ENCODE measurements at places on chromosomes 3 and 15.

GRCh38 chr3:158395421-158395820 lies 175.6 kb upstream of the MLF1 start:
- no peak for DNase-seq

- DNase-seq = no peak
These were observed 140.5 kb downstream of the TLE3 start for GRCh38 chr15:69957175-69957574.

DNA sequence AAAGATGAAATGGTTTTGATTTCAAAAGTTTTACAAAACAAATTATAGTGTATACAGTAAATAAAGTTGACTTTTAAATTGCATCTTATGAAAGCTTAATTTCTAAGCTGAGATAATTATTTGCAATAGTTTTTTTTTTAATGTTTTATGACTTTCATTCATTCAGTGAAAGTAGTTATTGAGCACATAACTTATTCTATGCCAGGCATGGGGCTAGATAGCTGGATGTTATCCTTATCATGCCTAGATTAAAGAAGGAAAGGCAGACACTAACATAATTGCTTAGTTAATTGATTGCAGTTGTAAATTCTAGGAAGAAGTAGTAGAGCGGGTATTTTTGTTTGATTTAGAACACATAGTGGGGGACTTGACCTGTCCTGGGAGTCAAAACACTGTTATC lies 92.4 kb downstream of the FNDC3B start:
- no peak for DNase-seq

GRCh38 chr3:193831495-193832455 lies 238.8 kb downstream of the OPA1 start:
- DNase-seq = peak; percentile 19

DNA sequence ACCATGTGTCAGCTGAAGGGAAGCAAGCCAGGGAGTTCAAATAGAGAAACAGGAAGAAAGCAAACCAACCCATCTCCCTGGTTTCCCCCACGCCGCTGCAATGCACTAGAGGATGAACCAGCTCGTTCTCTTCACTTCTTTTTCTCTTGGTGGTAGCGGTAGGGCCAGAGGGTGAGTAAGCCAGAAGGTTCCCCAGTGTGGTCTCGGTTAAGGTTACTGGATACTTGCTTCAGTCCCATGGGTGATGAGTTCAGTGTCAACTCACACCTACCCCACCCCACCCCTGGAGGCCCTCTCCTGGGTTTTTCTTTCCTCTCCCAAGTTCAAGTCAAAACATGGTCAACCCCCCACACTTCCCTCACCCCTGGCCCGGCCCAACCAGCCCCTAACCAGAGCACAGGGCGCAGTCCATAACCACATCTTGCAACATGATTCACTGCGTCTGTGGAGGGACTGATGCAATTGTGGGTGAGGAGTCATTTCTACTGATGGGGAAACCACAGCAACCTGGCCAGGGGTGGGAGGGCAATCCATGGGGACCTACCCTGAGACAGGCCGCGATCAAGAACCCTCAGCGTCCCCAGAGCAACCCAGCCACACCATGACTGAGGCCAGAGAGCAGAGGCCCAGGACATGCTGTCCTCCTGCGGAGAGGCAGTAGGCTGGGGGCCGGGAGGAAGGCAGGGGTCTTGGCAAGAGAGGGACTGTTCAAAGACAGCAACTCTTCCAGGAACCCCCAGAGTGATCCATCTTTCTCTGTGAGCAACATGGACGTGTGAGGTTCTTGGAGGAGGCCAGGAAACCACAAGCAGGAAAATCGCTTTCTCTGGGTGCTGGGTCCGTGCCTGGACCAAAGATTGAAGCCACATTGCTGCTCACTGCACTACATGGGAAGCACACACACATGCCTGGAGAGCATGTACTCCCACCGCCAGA lies 276.6 kb downstream of the UACA start:
- DNase-seq = no peak

DNA sequence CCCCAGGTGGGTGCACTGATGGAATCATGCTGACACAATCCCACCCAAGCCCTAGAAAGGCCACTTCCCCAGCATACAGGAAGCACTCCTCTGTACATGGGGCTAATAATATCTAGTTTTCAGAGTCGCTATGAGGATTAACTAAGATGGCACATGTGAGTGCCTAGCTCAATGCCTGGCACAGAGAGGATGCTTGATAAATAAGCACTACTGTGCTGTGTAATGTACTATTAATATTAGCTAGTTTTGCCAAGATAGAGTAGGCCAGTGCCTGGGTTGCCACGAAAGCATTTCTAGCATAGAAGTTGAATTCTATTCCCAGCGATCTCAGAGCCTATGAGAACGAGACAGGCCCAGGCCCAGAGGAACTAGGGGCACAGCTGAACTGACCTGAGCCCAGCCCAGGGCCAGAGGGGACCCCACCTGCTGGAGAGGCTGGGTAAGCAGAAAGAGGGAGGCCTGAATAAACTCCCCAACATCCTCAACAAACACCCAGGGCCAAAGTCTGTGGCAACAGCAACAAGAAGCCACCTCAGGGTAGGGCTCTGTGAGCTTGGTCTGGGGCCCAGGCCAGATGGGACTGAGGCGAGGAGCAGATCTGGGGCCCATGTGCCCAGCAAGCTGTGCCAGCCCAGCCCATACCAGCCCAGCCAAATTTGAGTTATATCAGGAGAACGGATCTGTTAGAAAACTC lies 7.6 kb upstream of the SEMA7A start:
- DNase-seq = no peak

Measured in islet precursor cell (in vitro differentiated cells).